ENCODE measurements at places on chromosomes 2 and 18.

DNA sequence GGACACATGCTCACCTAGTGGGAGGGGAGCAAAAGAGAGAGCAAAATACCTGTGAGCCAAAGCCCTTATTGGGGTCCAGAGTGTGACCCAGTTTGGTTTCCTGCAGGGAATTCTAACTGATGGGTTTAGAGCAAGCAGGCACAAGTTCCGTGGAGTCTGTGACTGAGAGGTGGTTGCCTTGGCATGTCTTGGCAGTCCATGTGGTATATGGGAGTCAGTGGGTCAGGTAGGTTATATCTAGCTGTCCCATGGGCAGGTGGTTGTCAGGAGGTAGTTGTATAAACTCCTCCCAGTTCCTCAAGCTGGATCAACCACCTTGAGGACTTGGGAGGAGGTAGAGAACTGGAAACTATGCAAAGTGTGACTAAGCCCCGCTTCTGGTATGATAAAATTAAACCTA, 452.8 kb upstream of the VWC2L start:
- H3K4me3 ChIP-seq, result no peak overlapping the region
- DNase-seq, result no peak
- H3K27ac ChIP-seq, result no peak overlapping the region
- H3K36me3 ChIP-seq, result no peaks in the 10 kb centered on the region
- H3K4me1 ChIP-seq, result no peaks in the 10 kb centered on the region

- no peaks in the 10 kb centered on the region for H3K27me3 ChIP-seq
- H3K27ac ChIP-seq, result no peak overlapping the region
- peak; percentile 21 for DNase-seq
- no peaks in the 10 kb centered on the region for H3K36me3 ChIP-seq
- no peak overlapping the region for H3K4me3 ChIP-seq
- H3K4me1 ChIP-seq, result no peaks in the 10 kb centered on the region
Measured at GRCh38 chr18:41390309-41390708, 564.7 kb upstream of the PIK3C3 start.

- no peak overlapping the region for H3K27ac ChIP-seq
- H3K36me3 ChIP-seq, result no peaks in the 10 kb centered on the region
- no peak for DNase-seq
Measured at GRCh38 chr2:40725040-40725439, 273.1 kb upstream of the SLC8A1 start.

DNA sequence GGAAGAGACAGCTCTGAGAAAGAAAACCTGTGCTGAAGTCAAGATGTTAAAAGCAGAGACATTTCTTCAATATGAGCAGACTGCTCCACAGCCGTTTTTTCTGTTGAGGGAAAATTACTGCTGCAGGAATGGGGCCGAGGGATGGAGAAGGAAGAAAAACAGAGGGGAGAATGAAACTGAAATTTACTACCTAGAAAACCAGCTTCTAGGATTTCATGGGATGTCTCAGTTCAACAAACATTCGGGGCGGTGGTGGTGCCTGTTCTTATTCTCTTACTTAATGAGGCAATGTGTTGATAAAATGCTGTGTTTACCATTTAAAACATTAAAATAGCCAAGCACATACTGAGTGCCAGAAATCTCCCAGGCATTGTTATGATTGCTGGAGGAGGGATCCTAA, 557.1 kb upstream of the MEX3C start:
- no peaks in the 10 kb centered on the region for H3K36me3 ChIP-seq
- no peaks in the 10 kb centered on the region for H3K27me3 ChIP-seq
- DNase-seq, result no peak
- no peak overlapping the region for H3K4me3 ChIP-seq
- no peak overlapping the region for H3K27ac ChIP-seq

DNA sequence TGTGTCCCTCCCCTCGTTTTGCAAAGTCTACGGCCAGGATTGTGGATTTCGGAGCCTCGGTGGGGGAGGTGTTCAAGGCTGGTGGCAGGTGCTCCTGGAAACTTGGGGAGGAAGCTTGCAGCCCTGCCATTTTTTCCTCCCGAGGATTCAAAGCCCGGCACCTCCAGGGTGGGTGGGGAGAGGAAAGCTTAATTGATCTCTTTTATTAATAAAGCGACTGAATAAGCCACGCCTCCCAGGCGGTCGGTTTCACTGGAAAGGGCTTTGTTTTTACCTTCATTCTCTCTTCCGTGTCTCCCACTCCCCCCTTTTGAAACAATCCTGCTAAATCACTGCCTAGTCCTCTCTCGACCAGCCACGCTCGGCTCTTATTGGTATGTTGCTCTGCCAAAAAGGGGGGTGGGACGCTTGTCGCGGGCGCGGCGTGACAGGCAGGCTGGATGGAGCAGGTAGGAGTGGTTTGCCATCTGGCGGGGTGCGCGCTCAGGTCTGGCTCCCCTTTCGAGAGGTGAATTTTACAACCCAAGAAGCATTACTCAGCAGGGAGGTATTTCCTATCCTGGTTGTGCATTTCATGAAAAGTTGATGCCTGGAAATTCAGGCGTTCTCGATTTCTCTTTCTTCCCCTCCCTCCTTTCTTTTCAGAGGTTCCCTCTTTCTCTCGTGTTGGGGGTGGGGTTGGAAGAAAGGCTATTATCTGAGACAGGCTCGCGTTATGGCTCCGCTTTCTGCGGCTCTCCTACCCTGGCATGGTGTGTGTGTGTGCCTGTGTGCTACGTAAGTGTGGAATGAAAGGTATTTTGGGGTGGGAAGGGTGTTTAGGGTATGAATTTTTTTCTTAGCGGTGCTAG, 1.4 kb downstream of the NEDD4L start:
- no peaks in the 10 kb centered on the region for H3K27me3 ChIP-seq
- H3K27ac ChIP-seq, result no peak overlapping the region
- no peak for DNase-seq

- H3K36me3 ChIP-seq, result no peaks in the 10 kb centered on the region
- no peaks in the 10 kb centered on the region for H3K27me3 ChIP-seq
- DNase-seq, result no peak
- no peak overlapping the region for H3K27ac ChIP-seq
- H3K4me1 ChIP-seq, result no peaks in the 10 kb centered on the region
Measured at GRCh38 chr2:102258386-102259074, 52.8 kb upstream of the IL1RL1 start.
